ENCODE measurements at places on chromosomes 6 and 20.

DNA sequence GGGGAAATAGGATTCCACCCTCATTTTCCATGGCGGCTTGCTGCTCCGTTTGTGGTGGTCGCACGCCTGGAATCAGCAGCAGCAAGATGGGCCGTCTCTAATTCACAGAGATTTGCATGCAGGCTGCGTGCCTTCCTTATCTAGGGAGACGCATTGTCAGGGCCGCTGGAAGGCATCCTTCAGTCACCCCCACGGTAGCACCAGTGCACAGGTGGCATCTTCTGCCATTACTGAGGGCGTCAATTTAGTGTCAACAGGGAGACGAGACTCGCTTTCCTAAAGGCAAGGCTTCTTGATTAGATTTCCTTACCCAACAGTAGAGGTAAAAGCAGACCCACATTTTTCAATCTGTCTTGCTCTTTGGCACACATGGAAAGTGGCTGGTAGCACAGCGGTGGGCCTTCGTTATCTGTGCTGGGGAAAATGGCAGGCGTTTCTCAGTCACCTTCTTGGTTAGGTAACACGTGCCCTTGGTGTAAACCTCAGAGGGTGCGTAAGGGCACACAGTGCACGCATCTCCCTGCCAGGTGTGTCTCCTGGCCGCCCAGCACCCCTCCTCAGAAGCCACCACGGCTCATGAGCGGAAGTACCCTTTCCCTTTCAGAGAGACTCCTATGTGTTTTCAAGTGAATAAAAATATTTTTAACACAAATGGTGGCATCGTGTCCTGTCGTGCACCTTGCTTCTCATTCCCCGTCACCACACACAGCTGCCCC, 27.3 kb upstream of the VSTM2L start:
- no peak for DNase-seq

DNA sequence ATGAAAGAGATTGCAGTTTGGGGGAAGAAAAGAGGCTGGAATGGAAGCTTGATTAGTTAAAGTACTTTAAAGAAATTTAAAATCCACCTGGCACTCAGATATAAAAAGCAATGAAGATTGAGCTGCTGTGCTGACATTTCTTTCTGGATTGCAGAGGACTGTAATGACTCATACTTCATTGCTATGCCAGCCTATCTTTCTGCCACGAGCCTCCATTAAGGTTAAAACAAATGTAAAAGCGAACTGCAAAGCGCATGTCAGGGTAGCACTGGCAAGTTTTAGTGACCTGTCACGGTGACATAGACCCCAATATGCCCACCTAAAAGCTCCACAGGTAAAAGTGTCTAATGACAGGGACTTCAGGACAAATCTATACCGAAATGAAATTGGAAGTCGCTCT, 449.6 kb downstream of the C6orf118 start:
- no peak for DNase-seq

DNA sequence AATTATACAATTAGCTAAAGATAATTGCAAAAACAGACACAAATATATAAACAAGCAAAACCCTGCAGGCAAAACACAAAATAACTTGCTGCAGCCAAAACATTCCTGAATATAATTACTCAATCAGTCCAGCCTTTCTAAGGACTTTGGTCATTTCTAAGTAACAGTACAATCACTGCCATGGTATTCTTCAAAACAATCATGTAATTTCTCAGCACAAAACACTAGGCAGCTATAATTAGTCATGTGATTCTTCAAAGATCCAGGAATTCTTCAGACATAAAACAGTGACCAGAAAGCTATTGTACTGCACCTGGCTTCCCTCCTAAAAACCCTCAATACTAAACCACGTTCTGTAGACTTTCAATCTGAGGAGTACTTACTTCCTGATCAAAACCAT, 881.1 kb downstream of the EPHA7 start:
- DNase-seq = no peak

GRCh38 chr20:2118783-2119182, 17.2 kb downstream of the STK35 start:
- DNase-seq = no peak

GRCh38 chr20:3041854-3042409, 1.5 kb upstream of the GNRH2 start:
- DNase-seq = no peak

DNA sequence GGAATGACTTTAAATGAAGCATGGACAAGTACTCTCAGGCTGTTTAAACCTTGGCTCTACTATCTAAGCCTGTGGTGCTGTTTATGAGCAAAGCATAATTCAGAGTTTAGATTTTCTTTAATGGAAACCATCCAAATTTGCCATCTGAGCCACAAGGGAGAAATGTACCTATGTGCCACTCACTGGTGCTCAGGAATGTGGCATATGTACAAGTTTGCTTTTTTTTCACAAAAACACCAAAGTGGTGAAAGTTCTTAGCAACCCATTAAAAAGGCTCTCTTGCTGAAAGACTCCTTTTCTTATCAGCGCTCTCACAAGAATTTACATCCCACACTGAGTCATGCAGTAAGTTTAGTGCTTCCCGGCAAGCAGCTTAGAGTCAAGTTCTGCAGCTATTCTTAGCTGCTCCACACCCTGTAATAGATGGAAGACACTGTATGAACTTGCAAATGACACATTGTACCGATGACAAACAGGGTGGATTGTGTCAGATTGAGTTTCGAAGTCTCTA, 57.3 kb upstream of the MLIP start:
- DNase-seq = no peak

GRCh38 chr6:133610227-133610840, 278.6 kb upstream of the TCF21 start:
- DNase-seq = no peak

DNA sequence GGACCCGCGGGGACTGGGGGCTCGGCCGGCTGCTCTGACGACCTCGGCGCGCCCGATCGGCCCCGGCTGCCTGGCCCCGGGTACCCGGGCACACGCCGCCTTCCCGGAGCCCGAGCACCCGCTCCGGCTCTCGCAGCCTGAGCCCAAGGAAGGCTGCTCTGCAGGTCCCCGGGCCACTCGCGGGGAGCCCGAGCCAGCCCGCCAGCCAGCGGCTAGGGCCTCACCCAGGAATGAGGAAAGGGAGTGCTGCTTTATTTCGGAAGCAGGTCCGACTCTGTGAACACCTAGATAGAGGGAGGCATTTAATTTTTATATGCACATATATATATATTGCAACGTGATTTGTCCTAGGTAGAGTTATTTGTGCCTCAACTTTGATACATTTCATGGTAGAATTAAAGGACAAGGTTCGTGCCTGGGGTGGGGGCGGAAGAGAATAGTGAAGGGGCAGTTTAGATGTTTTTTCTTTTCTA, 15.5 kb downstream of the FOXA2 start:
- no peak for DNase-seq

GRCh38 chr6:16901782-16902181, 140.5 kb upstream of the ATXN1 start:
- DNase-seq = peak; percentile 85

DNA sequence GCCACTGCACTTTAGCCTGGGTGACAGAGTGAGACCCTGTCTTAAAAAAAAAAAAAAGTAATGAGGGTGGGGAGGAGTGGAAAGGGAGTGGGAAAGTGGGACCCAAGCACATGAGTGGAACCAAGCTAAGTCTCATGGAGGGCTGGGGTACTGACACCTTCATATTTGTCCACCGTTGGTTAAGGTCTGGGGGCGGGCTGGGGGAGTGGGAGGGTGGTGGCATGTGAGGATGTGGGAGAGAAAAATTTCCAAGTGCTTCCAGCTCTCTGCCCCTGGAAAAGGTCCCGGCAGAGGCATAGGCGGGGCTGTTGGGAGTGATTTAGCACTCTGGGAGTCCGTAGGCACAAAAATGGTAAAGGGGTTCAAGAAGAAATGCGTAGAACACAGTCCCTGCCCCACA, 6.1 kb downstream of the PSORS1C2 start:
- DNase-seq = no peak

DNA sequence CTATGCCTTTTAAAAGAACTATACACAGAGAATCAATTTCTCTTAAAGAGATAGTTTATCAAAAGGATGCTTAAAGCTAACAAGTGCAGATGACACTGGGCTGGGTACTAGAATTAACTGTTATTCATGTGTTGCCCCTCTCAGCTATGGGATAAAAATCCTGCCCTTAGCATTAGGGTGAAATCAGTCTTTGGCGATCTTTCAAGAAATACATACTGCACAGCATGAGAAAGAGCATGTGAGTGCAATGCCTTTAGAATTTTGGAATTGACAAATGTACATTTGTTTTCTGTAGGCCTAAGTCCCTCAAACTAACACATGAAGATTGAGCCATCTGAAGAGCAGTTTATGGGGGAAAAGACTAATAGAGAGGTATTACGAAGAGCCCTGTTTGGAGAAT, 115.4 kb downstream of the ZFP64 start:
- DNase-seq = no peak

GRCh38 chr6:129444683-129445082, 265.3 kb downstream of the ARHGAP18 start:
- no peak for DNase-seq

DNA sequence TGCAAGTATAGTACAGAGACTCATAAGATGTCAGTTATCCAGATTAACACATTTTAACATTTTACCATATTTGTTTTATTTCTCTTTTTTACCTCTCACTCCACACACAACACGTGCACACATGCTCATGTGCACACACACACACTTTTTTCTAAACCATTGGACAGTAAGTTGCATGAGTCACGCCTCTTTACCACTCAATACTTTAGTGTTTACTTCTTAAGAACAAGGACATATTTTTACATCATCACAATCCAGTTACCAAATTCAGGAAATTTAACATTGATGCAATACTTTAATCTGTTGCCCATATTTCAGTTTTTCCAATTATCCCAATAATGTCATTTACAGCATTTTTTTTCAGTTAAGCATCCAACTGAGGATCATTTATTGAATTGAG, 109.0 kb downstream of the RIN2 start:
- peak; percentile 85 for DNase-seq

GRCh38 chr20:20426655-20426907, 58.7 kb downstream of the INSM1 start:
- DNase-seq = no peak

GRCh38 chr6:105227295-105227767, 47.5 kb upstream of the POPDC3 start:
- DNase-seq = no peak

GRCh38 chr6:26234421-26235301, 130.3 kb upstream of the BTN3A2 start:
- peak; percentile 54 for DNase-seq

GRCh38 chr6:156513504-156513903, 263.7 kb upstream of the ARID1B start:
- DNase-seq = no peak
